ENCODE measurements at places on chromosomes 7 and 10.

GRCh38 chr10:116185199-116185867 is 87.7 kb downstream of the GFRA1 start:
- DNase-seq, result no peak

DNA sequence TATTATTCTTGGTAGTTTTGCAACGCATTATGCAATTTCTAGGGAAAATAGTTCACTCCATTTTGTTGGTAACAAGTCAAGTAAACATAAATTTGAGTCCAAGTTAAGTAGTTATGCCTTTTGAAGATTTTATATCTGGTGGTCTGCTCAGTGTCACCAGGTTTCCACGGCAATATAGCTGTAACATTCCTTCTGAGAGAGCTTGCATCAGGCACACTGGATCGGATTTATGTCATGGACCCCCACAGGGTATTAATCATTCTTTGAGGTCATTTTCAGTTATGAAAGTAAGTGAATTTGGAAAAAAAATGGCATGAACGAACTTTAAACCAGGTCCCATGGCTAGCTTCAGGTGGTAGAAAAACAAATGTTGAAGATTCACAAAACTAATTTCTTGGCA is 136.3 kb downstream of the POLR1F start:
- no peak for DNase-seq

DNA sequence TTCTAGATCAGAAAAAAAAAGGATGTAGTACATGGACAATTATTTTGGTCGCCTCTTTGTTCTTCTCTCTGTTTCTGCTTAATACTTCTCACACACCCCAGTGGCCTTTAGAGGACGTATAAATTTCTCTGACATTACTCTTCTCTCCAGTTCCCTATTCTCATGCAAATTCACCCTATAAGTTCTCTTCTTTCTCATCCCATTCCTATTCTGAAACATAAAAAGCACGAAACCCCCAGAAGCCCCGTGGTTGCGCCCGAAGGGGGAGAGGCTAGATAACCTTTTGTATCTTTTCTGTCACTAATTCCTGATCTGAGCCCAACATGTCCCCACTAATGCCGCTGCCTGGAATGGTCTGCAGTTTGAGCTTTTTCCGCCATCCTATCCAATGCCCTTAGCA is 136.9 kb downstream of the SKIDA1 start:
- no peak for DNase-seq

- no peak for DNase-seq
These were observed 5.8 kb downstream of the C7orf57 start for GRCh38 chr7:48040944-48041652.

DNA sequence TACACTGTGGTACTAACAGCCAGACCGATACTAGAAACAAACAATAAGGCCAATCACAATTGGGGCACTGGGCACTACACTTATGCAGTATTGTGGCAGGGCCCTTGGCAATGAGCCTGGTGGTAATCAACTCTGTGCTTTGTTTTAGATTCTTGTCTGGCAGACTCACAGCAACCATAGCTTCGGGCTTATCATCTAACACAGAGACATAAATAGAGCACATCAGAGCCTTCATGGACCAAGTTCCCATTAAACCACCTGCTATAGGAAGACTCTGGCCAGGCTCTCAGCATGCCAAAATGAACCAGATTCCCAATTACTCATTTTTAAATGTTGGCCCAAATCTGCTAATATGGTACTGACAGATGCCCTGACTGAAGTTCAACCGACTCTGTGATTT is 218.6 kb downstream of the DGKI start:
- no peak for DNase-seq

DNA sequence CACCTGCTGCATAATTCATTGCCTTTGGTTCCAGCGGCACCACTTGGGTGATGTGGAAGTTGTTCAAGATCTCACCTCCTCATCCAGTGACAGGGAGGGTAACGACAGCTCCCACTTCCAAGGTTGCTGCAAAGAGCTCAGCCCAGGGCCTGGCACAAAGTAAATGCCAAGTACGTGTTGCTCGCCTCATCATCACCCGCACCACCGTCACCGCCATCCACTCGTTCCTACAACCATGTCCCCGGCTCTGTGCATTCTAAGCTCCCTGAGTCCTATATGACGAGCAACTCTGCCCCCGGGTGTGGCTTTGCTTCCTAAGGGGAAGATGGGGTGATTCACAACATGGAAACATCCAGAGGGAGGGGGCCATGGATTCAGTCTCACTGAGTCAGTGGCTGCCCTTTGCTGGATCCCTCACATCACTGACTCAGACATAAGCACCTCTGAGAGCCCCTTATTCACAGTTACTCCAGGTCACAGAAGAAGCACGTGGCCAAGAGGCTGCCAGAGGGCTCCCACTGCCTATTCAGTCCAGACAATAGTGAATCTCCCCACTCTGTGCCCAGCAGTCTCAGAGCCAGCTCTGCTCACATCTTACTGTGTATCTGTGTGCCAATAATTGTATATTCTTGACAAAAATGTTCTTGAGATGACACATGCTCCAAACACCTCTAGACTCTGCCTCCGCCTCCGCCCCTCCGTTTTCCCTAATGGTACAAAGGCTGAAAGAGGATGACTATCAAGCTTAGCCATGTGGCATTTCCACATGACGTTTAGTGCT is 159.1 kb downstream of the GFRA1 start:
- DNase-seq, result no peak

- no peak for DNase-seq
These were observed 30.2 kb downstream of the CUZD1 start for GRCh38 chr10:122815458-122815857.

- no peak for DNase-seq
These were observed 86.2 kb upstream of the AOAH start for GRCh38 chr7:36810489-36810888.

DNA sequence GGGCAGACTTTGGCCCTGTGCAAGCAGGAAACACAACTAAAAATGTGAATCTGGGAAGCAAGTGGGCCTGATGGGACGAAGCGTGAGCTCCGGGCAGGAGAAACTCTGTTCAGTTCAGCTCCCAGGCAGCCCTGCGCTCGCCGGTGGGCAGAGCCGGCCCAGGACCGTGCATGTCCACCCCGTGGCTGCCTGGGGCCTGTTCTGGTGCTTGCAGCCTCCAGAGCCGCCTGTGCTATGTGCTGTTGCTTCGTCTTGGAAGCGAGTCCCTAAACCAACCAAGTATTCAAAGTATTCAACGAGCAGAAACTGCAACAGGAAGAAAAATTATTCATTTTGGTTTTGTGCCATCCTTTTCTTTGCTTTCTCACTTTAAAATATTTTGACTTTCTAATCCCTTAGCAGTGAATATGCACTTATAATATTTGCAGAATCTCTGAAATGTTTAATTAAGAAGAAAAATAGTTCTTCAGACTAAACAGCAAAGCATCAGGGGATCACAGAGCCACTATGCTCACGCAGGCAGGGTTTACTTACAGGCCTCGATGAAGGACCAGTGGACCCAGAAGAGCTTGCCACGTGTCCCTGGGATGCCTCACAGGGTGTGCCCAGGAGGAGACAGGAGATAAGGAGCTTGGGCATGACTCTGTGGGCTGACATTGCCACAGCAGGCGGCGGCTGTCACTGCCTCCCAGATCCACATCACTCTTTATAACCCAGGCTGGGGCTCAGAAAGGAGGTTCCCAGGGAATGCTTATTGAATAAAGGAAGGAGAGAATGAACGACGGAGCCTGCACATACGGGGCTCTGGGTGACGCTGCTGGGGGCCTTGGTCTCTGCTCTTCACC is 45.6 kb downstream of the VIPR2 start:
- no peak for DNase-seq

DNA sequence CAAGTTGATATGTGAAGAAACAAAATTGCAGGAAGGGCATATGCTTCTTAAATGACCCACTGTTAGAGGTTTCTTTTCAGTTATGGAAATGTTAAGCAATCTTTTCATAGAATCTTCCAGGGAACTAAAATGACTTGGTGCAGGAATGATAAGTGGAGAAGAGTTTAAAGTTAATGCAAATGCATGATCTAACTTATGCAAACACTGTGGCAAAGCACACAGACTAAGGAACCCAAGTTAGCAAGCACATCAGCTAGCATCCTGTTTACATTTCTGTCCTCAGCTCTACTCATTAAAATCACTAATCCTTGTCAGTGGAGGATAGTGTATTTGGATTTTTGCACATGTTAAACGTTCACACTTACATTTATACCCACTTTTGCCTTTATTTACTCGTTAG is 9.3 kb downstream of the CLCN1 start:
- no peak for DNase-seq

- DNase-seq, result no peak
These were observed 6.7 kb upstream of the KMT2E start for GRCh38 chr7:105007298-105007697.

DNA sequence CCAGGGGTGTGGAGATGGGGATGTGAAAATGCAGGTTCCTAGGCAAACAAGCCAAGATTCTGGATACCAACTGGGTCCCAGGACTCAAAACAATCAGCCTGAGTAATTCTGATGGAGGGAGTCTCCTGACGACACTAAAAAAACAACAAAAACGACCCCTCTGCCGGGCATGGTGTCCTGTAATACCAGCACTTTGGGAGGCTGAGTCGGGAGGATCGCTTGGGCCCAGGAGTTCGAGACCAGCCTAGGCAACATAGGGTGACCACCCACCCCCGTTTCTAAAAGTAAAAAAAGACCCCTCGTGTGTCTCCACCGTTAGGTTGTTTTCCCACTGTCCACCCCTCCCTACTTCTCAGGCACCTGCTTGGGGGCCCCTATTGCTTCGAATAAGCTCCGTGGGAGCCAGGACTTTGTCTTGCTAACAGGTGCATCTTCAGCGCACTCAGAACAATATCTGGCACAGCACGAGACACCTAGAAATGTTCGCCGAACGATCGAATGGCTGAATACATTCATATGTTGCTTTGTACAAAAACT is 743 bp upstream of the NRF1 start:
- no peak for DNase-seq

DNA sequence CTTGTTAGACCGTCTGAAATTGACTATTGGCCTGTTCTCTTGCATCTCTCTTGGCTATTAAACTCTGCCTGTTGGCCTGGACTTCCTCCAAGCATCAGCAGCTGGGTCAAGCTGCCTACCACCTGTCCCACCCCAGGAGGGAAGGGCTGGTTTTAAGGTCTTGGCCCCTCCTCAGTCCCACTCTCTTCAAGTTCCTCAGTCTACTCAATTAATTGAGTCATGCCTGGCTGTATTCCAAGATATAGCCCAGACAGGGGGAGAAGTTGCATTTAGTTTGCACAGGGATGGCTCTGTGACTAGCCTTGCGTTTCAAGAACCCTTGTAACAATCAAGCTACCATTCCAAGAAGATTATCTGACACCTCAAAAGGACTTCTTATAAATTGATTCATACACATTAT is 113.8 kb upstream of the GLI3 start:
- DNase-seq, result no peak

- DNase-seq, result no peak
These were observed 123.1 kb downstream of the NRBF2 start for GRCh38 chr10:63256009-63256773.

- no peak for DNase-seq
These were observed 96.4 kb downstream of the CUX1 start for GRCh38 chr7:101913851-101914250.

DNA sequence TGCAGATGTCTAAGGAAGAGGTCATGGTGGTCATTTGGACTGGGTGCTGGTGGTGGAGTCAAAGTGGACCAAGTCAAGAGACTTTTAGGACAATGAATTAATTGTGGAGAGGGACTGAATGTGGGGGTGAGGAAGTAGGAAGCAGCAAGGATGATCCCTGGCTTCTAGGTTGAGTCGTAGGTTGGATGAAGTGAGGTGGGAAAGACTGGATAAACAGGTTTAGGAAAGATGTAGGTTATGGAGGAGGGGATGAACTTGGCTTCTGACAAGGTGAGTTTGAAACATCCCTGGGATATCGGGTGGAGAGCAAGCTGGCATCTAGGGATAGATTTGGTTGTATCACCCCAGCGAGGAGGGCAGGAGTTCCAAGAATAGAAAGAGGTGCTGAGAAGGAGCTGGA is 7.6 kb downstream of the SEMA4G start:
- no peak for DNase-seq

- DNase-seq, result no peak
These were observed 26.7 kb upstream of the TARP start for GRCh38 chr7:38300175-38300574.

GRCh38 chr10:30970760-30971460 is 60.8 kb downstream of the ZNF438 start:
- no peak for DNase-seq

GRCh38 chr10:110404413-110404812 is 93.3 kb upstream of the DUSP5 start:
- no peak for DNase-seq

GRCh38 chr10:57165671-57166070 is 804.6 kb upstream of the ZWINT start:
- DNase-seq, result no peak

GRCh38 chr7:155818154-155818819 is 6.0 kb upstream of the SHH start:
- no peak for DNase-seq

GRCh38 chr7:81036057-81036456 is 117.2 kb upstream of the SEMA3C start:
- no peak for DNase-seq

DNA sequence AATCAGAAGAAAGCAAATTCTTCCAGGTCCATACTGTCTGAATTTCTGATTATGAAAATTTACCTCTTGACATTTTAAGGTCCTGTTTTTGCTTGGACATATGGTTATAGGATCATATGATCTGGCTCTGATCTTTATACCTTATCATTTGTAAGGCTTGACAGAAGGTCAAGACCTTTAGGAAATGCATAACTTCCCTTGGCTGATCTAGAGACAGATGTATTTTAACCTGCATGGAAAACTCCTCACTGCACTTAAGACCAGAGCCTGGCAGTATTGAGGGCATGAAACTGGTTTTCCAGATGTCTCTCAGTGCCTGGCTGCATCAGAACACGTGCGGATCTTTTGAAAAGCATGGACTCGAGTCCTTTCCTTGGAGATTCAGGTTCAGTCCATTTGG is 55.9 kb downstream of the TRRAP start:
- no peak for DNase-seq

DNA sequence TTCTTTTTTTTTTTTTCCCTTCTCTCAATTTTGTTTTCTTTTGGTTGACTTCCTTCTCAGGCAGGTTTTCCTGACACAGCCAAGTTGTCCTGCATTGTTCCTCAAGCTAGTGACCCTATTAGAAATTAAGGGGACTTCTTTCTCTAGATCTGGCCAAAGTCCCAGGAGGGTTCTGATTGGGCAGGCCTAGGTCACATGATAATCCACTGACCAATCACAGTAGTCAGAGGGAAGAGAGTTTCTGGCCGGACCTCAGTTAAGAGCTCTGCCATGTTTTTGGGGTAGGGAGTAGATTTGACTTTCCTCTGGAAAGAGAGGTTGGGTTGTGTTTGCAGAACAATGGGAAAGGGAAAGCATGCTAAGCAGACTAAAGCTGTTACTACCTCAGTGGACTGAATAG is 16.2 kb downstream of the VWA2 start:
- no peak for DNase-seq

- DNase-seq, result no peak
These were observed 11.4 kb downstream of the STK31 start for GRCh38 chr7:23721456-23721855.

- DNase-seq, result peak; percentile 49
These were observed 237.3 kb upstream of the KLF14 start for GRCh38 chr7:130971297-130971696.

Data from stimulated activated CD4-positive, alpha-beta T cell treated with anti-CD3 and anti-CD28 coated beads, Interleukin-1b, Interleukin-23, amount 100 ng/mL, for 4 hours (primary cell).